ENCODE measurements at places on chromosomes 13 and 19. TPM values are rescaled to one million over a fixed set of nuclear protein-coding genes. Genes with fewer than 3 reads are reported as not detected.

COMP gene
- 1.3 TPM for total RNA-seq

WDR87 gene
- total RNA-seq, result not detected

THSD8 gene
- total RNA-seq, result 0.46 TPM

ZNF264 gene
- 19.5 TPM for total RNA-seq

TUBGCP3 gene
- 10.5 TPM for total RNA-seq

PBX4 gene
- 0.55 TPM for total RNA-seq

ZNF471 gene
- 4.7 TPM for total RNA-seq

TMEM259 gene
- 57.0 TPM for total RNA-seq

CACNG7 gene
- total RNA-seq, result 1.3 TPM

ICAM4 gene
- 1.5 TPM for total RNA-seq

PLA2G4C gene
- 11.8 TPM for total RNA-seq

ANKRD24 gene
- total RNA-seq, result 1.1 TPM

ZBTB32 gene
- total RNA-seq, result not detected

BST2 gene
- total RNA-seq, result 5.4 TPM

SRRM5 gene
- total RNA-seq, result not detected

SLC6A16 gene
- total RNA-seq, result not detected

NLRP7 gene
- not detected for total RNA-seq
